ENCODE measurements at places on chromosomes 2 and 18. TPM values are rescaled to one million over a fixed set of nuclear protein-coding genes. Genes with fewer than 3 reads are reported as not detected.

ACSL3 gene
- total RNA-seq = 145 TPM

C2orf49 gene
- 24.6 TPM for total RNA-seq

CTNNA2 gene
- 122 TPM for total RNA-seq

AGXT gene
- not detected for total RNA-seq

MPP4 gene
- 0.25 TPM for total RNA-seq

EPB41L3 gene
- 39.3 TPM for total RNA-seq

IL36B gene
- total RNA-seq = not detected

ZSCAN30 gene
- 15.5 TPM for total RNA-seq

SLC35G4 gene
- not detected for total RNA-seq

IMP4 gene
- total RNA-seq = 37.1 TPM

REG3A gene
- not detected for total RNA-seq

C2orf15 gene
- 2.5 TPM for total RNA-seq

SERPINB3 gene
- total RNA-seq = not detected

EFR3B gene
- total RNA-seq = 56.1 TPM

UPP2 gene
- total RNA-seq = 2.2 TPM

OR6B2 gene
- not detected for total RNA-seq

TUBB8B gene
- total RNA-seq = not detected

All from temporal lobe (tissue), 4 donors.